HFFc6 (cell line): ENCODE measurements at places on chromosomes 1 and 21.

- DNase-seq: no peak
Observed at GRCh38 chr1:147851149-147851548, 51.4 kb upstream of the GJA8 start.

DNA sequence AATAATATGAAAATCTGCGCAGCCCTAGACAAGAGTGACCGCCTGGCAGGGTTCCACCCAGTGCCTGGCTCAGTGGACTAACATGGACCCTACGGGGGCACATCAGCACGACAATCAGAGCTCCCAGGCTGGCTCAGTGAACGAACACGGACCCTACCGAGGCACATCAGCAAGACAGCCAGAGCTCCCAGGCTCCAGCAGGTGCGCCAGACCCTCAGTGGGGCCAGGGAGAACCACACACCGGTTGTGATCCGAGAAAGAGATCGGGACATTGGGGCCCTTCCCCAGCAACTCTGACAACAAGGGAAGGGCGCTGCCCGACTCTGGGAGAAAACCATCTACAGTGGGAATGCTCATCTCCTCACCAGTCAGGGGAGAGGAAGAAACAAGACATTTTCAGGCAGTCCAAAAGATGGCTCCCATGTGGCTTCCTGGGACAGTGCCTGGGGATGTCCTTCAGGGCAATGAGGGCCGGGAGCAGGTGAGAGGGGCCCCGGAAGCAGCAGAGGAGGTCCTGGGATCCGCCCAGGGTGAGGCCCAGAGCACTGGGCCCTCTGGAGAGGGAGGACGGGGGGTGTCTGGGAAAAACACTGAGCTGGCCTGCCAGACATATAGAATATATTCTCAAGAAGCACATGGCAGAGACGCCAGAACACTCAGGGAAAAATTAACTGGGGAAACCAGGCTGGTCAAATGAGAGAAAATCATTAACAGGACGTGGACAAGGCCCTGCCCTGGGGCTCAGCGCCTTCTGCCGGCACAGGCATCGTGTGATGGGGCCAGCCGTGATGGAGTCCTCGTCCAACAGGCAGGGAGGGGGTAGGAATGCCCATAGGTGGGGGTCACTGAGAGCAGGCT is 4.8 kb downstream of the ARHGEF16 start:
- no peak for DNase-seq

DNA sequence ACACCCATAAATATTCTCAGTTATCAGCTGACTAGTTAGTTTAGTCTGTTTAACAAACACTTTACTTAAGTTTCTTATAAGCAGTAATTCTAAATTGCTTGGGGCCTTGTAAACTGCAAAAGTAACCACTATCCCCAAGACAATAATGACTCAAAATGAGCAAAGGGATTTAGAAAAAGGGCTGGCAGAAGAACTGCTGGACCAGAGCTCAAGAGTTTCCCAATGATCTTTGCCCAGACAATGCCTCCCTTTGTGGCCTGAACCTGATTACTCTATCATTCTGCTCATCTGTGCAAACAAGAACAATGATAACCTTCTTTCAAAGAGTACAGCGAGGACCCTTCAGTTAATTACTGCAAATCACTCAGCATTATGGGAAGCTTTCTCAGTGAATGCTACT is 123.5 kb downstream of the TIAM1 start:
- no peak for DNase-seq

- no peak for DNase-seq
Observed at GRCh38 chr1:166322470-166322869, 155.7 kb upstream of the FAM78B start.

DNA sequence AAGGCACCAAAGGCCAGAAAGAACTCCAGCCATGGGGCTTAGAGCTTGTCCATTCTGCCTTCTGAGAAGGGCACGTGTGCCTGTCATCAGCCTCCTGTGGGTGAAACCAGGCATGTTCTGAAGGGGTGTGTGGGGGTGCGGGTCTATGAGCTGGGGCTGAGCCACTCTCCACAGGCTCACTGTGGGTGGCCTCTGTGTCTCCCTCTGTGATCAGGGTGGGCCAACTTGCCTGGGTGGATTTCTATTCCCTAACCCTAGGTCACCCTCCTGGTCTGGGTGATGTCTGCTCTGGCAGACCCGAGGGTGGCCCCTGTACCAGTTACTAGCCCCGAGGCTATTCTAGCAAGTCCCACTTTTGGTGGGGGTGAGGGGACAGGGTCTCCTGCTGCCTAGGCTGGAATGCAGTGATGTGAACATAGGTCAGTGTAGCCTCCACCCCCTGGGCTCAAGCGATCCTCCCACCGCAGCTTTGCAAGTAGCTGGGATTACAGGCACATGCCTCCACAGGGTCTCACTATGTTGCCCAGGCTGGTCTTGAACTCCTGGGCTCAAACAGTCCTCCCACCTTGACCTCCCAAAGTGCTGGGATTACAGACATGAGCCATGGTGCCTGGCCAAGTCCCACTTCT is 94.4 kb downstream of the TRIM11 start:
- no peak for DNase-seq

DNA sequence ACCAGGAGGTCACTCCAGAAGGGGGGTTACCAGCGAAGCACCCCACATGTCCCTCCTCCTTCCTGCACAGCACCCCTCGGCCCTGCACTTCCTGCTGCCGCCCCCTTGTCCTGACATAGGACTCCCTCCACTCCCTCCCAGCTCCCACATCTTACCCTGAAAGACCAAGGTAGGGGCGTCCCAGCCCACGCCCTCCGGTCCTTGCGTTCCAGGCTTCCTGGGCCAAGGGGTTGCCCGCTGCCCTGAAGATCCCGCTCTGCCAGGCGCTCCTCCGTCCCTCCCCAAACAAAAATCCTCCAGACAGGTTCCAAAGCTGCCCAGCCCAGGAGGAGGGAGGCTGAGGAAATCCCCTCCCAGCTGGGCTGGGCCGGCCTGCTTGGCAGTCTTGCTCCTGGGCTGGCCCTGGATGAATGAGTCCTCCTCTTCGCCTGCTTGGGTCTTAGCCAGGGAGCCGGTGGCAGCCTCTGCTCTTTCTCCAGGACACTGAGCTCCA is at the start of gene RHBDL2:
RHBDL2 (minus strand) TSS at position 304 of the 493 bp plus-strand sequence. CDS start 22,618 bp downstream, outside the sequence.
- DNase-seq: peak; percentile 25

- DNase-seq: no peak
Observed at GRCh38 chr21:23740463-23740862, 1866.8 kb downstream of the MRPL39 start.
